GM13976 (cell line): ENCODE measurements at places on chromosomes 12 and 14.

DNA sequence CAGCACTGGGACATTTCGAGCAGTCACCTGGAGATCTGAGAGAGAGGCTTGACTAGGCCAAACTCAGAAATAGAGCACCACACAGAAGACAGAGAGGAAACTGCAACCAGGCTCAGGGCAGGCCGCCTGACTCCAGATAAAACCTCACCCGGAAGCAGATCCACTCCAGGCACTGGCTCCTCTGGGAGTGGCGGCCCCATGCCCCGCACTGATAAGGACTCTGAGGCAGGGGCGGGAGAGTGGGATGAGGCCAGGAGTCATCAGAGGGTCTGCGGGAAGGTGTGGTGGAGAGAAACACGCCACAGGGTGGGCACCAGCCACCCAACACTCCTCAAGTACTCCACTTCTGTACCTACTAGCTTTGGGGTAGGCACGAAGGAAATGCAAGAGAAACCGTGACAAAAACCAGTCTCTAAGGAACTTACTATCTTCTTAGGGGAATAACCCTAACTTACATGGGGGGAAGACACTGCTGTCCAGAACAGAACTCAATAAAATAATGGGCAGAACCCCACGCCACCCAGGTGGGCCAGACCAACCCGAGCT lies 71.3 kb downstream of the CHGA start:
- no peak for DNase-seq

DNA sequence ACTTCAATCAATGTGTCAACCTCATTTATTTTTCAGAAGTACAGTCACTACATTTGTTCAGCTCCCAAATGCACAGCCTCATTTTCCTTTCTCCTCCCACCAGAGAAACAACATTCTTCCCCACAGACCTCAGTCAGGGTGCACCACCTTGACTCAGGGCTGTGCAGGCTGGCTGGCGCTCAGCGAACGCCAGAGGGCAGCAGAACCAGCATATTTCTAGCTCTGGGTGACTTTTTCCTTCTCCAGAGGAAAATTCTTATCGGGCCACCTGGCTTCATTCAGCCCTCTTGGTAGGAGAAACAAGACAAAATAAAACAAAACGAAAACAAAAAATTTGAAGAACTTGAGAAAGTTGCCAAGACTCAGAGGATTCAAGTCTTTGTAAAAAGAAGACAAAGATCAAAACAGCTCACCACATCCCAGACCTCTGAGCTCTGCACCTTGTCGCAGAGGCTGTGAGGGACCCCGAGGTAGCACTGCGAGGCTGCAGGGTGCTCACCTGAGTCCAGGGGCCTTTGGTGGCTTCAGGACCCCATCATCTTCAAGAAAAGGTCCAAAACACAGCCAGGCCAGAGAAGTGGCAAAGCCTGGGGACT lies 33.7 kb downstream of the PAH start:
- peak; percentile 69 for DNase-seq

GRCh38 chr12:116282371-116283286 lies 5.1 kb upstream of the MED13L start:
- DNase-seq: peak; percentile 37

DNA sequence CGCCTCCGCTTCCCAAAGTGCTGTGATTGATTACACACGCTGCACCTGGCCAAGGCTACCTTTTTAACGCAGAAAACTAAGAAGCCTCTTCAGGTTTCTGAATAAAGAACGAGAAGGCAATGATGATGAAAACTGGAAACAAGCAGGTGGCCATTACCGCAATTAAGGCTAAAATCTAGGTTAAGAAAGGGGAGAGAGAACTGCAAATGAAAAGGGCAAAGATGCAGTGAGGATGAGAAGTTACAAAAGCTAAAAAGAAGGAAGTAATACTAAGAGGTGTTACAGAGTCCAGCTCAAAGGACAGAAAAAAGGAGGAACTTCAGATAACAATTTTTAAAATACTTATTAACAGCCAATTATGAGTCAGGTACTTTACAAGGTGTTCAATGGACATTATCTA lies 79.7 kb downstream of the DUSP16 start:
- no peak for DNase-seq

DNA sequence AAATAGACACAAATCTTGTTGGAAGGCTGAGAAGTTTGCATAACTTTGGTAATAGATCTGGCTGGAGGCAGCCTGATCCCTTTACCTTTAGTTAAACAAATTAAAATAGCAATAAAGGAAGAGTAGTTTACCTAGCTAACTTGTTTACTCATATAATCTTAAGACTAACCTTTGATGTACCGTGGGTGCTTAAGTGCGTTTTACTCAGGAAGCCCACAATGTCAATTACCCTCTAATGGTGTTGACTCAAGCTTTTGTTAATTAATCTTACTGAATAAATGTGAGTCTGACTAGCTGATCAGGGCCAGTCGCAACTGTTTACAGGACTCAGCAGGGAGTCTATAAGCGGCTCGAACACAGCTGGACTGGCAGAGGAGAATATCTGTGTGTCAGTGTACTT lies 51.5 kb downstream of the FAR2 start:
- no peak for DNase-seq

DNA sequence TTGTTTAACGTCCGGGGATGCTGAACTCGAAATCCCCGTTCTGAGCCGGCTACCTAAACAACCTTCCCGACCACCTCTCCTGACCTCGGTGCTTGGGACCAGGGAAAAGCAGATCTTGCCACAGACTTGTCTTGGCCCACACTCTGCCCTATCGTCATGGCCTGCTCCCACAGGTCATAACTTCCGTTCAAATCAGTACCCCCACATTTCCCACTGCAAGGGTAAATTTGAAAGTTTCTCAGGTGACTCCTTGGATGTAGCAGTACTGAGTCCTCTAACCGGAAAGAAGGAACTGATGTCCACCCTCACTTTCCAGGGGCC lies 612 bp upstream of the RBM23 start:
- no peak for DNase-seq

GRCh38 chr14:73457041-73457923 lies 1.1 kb downstream of the NUMB start:
- DNase-seq: no peak

GRCh38 chr12:75951399-75952278 lies 79.9 kb downstream of the PHLDA1 start:
- no peak for DNase-seq

GRCh38 chr12:93139028-93139665 lies 210.1 kb upstream of the EEA1 start:
- DNase-seq: peak; percentile 52

GRCh38 chr14:33063521-33063920 lies 124.8 kb downstream of the NPAS3 start:
- no peak for DNase-seq

GRCh38 chr14:85279407-85279806 lies 250.5 kb upstream of the FLRT2 start:
- no peak for DNase-seq

GRCh38 chr12:95408201-95408600 lies 65.8 kb upstream of the METAP2 start:
- DNase-seq: no peak

DNA sequence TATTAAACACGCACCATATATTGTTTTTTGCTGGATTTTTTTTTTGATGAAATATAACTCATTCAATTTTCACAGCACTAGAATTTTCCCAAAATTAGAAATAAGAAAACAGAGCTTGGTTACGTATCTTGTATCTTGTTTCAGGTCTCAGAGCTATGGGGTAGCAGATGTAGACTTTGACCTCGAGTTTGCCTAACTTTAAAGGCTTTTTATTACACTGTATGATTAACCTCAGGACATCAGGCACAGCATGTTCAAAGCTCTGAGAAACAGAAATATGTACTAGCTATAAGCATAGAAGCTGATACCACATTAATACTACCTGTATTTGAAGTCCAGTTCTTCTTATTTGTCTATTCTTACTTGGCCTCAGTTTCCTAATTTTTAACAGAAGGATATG lies 171.9 kb upstream of the KITLG start:
- no peak for DNase-seq

- DNase-seq: no peak
These were observed 63.1 kb downstream of the C14orf132 start for GRCh38 chr14:96102081-96102856.

GRCh38 chr12:27394676-27395075 lies 51.9 kb upstream of the SMCO2 start:
- DNase-seq: no peak

GRCh38 chr12:52877242-52877641 lies 27.6 kb downstream of the KRT8 start:
- no peak for DNase-seq

GRCh38 chr12:54032086-54032619 lies 697 bp upstream of the HOXC5 start:
- DNase-seq: no peak

GRCh38 chr12:33771889-33772288 lies 250.4 kb upstream of the ALG10 start:
- DNase-seq: no peak

GRCh38 chr14:73785336-73785833 lies 66.2 kb upstream of the PTGR2 start:
- no peak for DNase-seq

DNA sequence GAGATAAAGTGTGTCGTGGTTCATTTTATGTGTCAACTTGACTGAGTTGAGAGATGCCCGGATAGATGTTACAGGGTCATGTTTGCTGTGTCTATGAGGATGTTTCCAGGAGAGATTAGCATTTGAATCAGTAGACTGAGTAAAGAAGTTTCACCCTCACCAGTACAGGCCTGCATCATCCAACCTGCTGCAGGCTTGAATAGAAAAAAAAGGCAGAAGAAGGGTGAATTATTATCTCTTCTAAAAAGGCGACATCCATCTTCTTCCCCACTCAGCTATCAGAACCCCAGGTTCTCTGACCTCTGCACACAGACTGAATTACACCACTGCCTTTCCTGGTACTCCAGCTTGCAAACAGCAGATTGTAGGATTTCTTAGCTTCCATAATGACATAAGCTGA lies 1293.7 kb upstream of the FLRT2 start:
- no peak for DNase-seq

DNA sequence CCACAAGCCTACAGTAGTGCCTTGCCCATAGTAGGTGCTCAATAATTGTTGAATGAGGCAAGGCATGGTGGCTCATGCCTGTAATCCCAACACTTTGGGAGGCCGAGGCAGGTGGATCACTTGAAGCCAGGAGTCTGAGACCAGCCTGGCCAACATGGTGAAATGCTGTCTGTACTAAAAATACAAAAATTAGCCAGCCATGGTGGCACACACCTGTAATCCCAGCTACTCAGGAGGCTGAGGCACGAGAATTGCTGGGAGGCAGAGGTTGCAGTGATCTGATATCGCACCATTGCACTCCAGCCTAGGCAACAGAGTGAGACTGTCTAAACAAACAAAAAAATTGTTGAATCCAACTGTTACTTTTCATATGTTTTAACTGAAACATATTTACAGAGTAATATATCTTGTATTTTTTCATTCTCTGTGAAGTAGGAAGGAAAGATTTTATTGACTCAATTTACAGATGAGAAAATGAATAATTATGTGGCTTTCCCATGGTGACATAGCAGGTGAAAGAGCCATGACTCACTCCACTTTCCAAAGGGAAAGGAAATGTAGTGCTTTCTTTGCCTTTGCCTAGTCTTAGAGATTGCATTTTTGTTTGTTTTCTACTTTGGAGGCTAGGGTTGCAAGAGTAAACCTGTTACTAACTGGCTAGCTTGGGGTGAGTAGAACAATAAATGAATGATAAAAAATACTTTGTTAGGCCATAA lies 95.4 kb upstream of the SLC38A4 start:
- DNase-seq: no peak

GRCh38 chr12:104737791-104738301 lies 220.2 kb downstream of the SLC41A2 start:
- no peak for DNase-seq

DNA sequence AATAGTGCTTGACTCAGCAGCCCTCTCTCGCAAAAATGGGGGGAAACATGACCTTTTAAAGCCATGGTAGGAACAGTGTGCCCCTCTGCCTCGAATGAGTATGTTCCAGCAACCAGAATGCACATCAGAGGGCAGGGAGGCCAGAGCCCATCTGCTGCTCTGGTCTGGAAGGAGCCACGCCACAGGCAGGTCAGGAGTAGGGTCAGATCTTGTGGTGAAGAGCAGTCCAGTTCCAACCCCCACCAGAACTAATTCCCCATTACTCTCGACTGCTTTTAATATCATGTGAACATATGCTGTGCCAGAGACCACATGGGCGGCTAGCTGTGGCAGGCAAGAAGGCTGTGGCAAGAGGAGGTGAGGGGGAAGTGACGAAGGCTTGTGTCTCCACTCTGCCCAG lies 34.6 kb upstream of the TMX1 start:
- DNase-seq: no peak

DNA sequence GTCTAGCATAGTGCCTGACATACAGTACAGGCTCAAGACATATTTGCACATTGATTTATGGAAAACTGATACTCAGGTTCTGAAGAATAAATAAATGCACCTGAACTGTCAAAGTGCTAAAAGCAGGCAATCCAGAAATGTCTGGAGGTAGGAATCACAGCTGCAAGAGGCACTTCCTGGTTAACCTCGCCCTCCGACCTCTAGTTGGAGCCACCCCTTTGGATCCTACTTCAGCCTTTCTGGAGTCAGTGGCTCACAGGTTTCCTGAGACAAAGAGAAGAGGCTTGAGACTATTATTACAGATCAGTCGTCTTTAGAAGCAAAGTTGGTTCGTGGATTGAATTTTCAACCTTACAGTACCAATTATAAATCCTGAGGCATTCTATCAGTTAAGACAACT lies 13.0 kb downstream of the TCP11L2 start:
- DNase-seq: no peak

- no peak for DNase-seq
These were observed 236.9 kb upstream of the SFSWAP start for GRCh38 chr12:131473741-131474709.

- DNase-seq: no peak
These were observed 41.8 kb downstream of the ARF6 start for GRCh38 chr14:49934646-49935045.

GRCh38 chr12:25384893-25385248 lies 134.1 kb upstream of the KRAS start:
- no peak for DNase-seq

- no peak for DNase-seq
These were observed 70.6 kb downstream of the KIF21A start for GRCh38 chr12:39372204-39372925.

DNA sequence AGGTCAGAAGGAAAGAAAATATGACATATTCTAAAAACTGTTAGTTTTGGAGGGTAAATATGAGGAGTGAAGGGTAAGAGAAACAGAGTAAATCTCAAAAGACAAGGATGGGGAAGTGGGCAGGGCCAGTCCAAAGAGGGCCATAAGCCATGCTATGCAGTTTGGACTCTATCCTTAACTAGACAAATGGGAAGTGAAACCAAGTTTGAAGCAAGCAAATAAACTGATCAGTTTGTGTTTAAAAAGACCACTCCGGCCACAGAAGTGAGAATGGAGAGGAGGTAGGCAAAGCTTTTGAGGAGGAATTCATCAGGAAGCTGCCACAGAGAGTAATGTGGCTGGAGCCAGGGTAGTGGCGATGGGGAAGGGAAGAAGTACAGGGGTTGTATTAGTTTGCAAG lies 37.5 kb upstream of the DAAM1 start:
- peak; percentile 13 for DNase-seq

GRCh38 chr14:99986396-99986795 lies 78.8 kb upstream of the EVL start:
- no peak for DNase-seq
